ENCODE measurements at places on chromosomes 11 and 22. TPM values are rescaled to one million over a fixed set of nuclear protein-coding genes. Genes with fewer than 3 reads are reported as not detected.

OR2AG2 gene
- total RNA-seq, result 0.08 TPM

CD44 gene
- 664 TPM for total RNA-seq

FOLH1 gene
- not detected for total RNA-seq

PAFAH1B2 gene
- total RNA-seq, result 87.6 TPM

GUCY1A2 gene
- total RNA-seq, result 0.06 TPM

VWA5A gene
- 5.3 TPM for total RNA-seq

DDI1 gene
- total RNA-seq, result not detected

AAMDC gene
- total RNA-seq, result 7.4 TPM

GPHA2 gene
- total RNA-seq, result not detected

CABP4 gene
- total RNA-seq, result 0.32 TPM

RGL4 gene
- 4.1 TPM for total RNA-seq

DNHD1 gene
- 25.2 TPM for total RNA-seq

CDC42EP1 gene
- total RNA-seq, result 1.0 TPM

OR10A3 gene
- not detected for total RNA-seq

LYVE1 gene
- total RNA-seq, result not detected

POU2AF3 gene
- total RNA-seq, result not detected

GRAP2 gene
- total RNA-seq, result 50.7 TPM

OMP gene
- total RNA-seq, result not detected

LMO2 gene
- total RNA-seq, result not detected

APOL4 gene
- total RNA-seq, result 0.56 TPM

HBB gene
- total RNA-seq, result not detected

C11orf42 gene
- total RNA-seq, result not detected

CHRNA10 gene
- total RNA-seq, result 3.0 TPM

ANO1 gene
- 0.09 TPM for total RNA-seq

C1QTNF5 gene
- not detected for total RNA-seq

DAGLA gene
- 0.11 TPM for total RNA-seq

VPREB1 gene
- total RNA-seq, result not detected

NUMA1 gene
- 277 TPM for total RNA-seq

GSTT2B gene
- 0.37 TPM for total RNA-seq

FAM83F gene
- 0.37 TPM for total RNA-seq

TMEM121B gene
- total RNA-seq, result not detected

ALDH3B1 gene
- total RNA-seq, result not detected

MPEG1 gene
- 0.08 TPM for total RNA-seq

OR52N4 gene
- total RNA-seq, result 1.8 TPM

SLC17A6 gene
- total RNA-seq, result not detected

ARRB1 gene
- total RNA-seq, result 10.7 TPM

LDHAL6A gene
- not detected for total RNA-seq

YPEL4 gene
- total RNA-seq, result 1.5 TPM

OR52A1 gene
- 0.03 TPM for total RNA-seq

NXF1 gene
- 115 TPM for total RNA-seq

OR8G1 gene
- total RNA-seq, result not detected

TSPAN32 gene
- 8.1 TPM for total RNA-seq

MMP11 gene
- total RNA-seq, result 0.50 TPM

TMEM179B gene
- 18.6 TPM for total RNA-seq

NFAM1 gene
- 0.40 TPM for total RNA-seq

SELENOH gene
- 175 TPM for total RNA-seq

MFNG gene
- 170 TPM for total RNA-seq

TOM1 gene
- total RNA-seq, result 60.0 TPM

SHANK2 gene
- total RNA-seq, result not detected

OR4A15 gene
- not detected for total RNA-seq

PKDREJ gene
- total RNA-seq, result not detected

STK33 gene
- total RNA-seq, result 0.40 TPM

ELFN2 gene
- total RNA-seq, result 2.2 TPM

PLAAT2 gene
- total RNA-seq, result not detected

APIP gene
- 30.6 TPM for total RNA-seq

SHISAL1 gene
- not detected for total RNA-seq

FAM180B gene
- not detected for total RNA-seq
